ENCODE measurements at places on chromosomes 12 and 14.

- no peak for DNase-seq
Observed at GRCh38 chr12:120115692-120116440, 687 bp downstream of the RAB35 start.

DNA sequence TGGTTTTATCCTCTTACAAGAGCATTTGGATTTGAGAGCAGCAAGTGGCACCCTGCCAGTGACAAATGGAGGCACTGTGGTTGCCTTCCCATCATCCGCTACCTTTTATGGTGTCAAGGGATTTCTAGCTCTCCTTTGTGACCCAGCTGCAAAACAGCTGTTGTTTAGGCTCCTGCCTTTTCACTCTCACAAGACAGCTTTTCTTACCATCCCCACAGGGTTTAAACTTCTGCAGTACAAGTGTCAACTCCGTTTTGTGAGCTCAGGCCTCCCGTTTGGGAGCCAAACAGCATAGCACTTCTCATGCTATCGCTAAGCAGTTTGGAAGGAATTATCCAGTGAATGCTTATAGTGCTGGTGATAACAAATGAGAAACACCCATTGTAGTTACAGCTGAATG lies 331.4 kb downstream of the TMTC2 start:
- DNase-seq = no peak

GRCh38 chr14:104094709-104095425 lies 9.4 kb downstream of the ASPG start:
- DNase-seq = peak; percentile 20

DNA sequence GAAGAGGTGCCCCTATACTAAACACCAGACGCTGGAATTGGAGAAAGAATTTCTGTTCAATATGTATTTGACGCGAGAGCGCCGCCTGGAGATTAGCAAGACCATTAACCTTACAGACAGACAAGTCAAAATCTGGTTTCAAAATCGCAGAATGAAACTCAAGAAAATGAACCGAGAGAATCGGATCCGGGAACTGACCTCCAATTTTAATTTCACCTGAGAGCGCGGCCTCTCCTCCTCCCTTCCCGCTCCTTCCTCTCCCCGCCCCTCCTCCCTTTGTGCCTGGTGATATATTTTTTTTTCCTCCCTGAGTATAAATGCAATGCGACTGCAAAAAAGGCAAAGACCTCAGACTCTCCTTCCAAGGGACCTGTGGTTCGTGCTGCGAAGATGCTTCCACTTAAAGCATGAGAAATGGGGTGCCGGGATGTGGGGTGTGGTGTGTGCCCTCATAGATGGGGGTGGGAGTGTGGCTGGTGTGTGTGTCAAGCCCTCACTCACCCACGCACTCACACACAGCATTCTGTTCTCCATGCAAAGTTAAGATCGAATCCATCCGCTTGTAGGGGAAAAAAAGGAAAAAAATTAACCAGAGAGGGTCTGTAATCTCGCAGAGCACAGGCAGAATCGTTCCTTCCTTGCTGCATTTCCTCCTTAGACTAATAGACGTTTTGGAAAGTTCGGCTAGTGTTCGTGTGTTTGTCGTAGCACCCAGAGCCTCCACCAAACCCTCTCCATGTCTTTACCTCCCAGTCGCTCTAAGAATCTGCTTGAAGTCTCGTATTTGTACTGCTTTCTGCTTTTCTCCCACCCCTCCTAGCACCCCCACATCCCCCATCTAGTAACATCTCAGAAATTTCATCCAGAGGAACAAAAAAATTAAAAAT lies 4.5 kb downstream of the HOXC10 start:
- DNase-seq = no peak

DNA sequence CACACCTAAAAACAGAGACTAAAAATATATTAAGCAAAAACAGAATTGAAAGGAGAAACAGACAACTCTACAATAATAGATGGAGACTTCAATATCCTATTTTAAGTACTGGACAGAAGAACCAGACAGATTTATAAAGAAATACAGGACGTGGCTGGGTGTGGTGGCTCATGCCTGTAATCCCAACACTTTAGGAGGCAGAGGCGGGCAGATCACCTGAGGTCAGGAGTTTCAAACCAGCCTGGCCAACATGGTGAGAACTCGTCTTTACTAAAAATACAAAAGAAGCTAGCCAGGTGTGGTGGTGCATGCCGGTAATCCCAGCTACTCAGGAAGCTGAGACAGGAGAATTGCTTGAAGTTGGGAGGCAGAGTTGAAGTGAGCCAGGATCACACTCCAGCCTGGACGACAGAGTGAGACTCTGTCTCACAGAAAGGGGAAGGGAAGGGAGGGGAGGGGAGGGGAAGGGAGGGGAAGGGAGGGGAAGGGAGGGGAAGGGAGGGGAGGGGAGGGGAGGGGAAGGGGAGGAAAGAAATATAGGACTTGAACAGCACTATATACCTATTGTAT lies 53.0 kb downstream of the CDK17 start:
- DNase-seq = no peak

DNA sequence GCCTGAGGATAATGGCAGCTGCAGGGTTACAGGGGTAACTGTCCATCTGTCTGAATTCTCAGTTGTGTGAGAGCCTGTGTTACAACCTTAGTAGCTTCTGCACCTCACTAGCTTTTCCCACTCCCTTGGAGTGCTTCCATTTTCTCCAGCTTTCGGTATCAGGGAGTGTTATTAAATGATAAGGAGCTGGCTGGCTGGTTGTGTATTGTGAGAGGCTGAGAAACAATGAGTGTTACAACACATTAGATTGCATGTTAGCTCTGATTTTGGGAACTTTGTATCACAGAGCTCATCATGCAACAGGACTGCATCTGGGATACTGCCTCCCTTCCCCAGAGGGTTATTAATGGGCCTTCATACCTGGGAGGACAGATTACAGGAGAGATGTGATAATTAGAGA lies 723.7 kb downstream of the DIO2 start:
- no peak for DNase-seq

DNA sequence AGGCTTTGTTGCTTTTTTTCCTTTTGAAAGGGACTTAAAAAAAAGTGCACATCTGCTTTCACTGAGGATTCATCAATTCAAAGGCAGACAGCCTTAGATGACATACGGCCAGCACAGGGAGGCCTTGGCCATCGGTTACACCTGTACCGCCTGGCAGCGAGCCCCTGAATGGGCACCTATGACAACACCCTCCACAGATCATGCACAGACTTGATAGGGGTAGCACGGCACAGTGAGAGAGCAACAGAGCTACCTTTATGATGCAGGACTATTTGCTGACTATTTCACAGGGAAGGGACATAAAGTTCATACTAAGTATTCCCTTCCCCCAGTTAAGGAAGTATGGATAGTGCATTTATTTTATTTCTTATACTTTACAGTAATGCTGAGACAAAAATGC lies 137.9 kb upstream of the ARID2 start:
- DNase-seq = no peak

DNA sequence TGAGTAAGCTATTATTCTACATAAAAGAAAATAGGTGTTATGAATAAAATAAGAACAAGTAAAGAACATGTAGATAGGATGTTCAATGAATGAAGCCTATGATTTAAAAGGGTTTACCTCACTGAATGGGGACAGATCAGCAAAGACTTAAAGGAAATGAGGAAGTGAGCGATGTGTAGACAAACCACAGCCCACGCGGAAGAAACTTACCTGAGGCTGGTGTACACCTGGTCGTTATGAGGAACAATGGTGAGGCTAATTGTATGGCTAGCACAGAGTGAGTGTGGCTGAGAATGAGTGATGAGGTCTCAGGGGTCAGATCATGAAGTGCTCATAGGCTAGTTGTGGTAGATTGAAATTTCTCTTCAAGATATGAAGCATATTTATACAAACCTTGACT lies 221.7 kb downstream of the ALG10B start:
- DNase-seq = no peak

DNA sequence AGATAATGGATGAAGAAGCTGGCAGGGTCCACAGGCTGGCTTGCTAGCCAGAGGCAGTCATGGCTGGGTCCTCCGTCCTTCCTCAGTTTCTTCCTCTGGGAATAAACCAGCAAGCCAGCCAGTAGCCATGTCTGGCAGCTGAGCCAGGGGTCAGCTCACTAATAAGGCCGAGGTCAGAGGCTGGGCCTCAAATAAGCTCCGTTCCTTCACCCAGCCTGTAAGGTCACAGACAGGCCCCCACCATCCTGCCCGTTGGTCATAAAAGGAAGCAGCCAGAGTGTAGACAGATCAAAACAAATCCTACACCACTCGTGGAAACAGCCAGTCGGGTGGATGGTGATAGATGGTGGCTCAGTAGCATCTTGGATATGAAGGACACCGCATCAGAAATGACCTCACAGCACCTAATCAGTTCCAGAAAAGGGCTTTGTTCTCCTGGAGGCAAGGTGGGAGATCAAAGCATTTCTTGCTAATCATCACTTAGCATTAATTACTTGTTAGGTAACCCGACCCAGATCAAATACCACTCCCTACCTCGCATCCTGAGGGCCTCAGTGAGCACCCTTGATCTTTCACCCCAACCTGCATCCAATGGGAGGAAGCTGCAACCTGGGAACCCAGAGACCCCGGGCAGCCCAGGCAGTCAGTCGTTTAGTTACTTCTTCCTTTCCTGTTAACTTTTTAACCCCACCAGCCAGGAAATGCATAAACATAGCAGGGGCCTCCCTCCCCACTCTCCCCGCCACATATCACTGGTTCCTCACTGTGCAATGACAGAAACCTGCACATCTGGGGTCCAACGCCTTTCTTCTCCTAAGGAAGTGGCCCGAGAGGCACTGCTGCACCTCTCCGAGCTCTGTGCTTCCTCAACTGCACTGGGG lies 90.2 kb downstream of the KDM2B start:
- DNase-seq = no peak

- peak; percentile 56 for DNase-seq
Observed at GRCh38 chr12:4909734-4910501, at the start of gene KCNA1. TSS of gene KCNA1 (plus strand) at chr12:4909905. CDS start at chr12:4911379, 1,474 bp downstream.

- no peak for DNase-seq
Observed at GRCh38 chr14:32908196-32909084, 30.2 kb upstream of the NPAS3 start.

All from NT2/D1 (cell line).